ENCODE measurements at places on chromosomes 11 and 22.

DNA sequence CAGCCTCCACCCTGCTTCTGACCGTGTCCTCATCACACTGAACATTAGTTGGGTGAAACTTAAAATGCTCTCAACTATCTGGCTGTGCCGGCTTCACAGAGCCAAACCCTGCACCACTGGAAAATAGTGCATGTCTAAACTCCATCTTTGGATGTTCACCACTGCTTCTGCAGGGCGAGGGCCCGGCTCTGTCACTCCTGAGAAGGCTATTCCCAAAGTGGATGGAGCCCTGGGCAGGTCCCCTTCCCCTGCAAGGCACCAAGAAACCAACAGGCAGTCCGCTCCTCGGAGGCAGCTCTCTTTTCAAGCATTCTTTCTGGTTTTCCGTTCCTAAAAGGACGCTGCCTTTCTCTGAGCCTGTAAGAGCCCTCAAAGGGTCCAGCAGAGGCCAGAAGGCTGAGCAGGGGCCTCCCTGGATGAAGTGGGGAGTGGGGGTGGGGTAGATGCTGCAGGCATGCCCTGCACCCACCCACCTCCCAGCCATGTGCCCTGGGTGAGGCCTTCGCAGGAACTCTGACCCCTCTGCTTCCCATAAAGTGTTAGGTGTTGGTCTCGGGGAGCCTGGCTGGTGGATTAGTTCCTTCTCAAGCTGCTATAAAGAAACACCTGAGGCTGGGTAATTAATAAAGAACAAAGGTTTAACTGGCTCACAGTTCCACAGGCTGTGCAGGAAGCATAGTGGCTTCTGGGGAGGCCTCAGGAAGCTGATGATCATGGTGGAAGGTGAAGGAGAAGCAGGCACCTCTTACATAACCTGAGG lies 23.3 kb downstream of the LINC01488 start:
- DNase-seq = no peak

GRCh38 chr11:10317776-10318526 lies 13.1 kb downstream of the ADM start:
- no peak for DNase-seq

- DNase-seq = no peak
These were observed 3.2 kb upstream of the TMPRSS13 start for GRCh38 chr11:117932426-117932825.

- DNase-seq = no peak
These were observed 50.3 kb downstream of the TUG1 start for GRCh38 chr22:31019191-31019930.

DNA sequence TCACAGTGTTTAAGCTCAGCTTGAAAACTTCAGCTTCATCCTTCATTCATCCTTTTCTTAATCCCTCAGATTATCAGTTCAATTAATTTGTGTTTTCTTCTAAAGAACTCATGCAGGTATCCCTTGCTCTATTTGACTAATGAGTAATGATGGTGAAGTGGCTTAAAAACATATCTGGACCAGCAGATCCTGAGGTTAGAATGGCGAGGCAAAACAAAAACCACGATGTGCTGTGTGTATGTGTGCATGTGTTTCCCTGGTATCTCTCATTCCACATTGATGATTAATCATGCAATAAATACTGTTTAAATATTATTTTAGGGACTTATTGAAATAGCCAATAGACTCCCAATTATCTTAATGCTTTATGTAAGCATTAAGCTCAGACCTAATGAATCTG lies 437.0 kb downstream of the DYNC2H1 start:
- DNase-seq = no peak
